ENCODE measurements at places on chromosomes 4 and X.

DNA sequence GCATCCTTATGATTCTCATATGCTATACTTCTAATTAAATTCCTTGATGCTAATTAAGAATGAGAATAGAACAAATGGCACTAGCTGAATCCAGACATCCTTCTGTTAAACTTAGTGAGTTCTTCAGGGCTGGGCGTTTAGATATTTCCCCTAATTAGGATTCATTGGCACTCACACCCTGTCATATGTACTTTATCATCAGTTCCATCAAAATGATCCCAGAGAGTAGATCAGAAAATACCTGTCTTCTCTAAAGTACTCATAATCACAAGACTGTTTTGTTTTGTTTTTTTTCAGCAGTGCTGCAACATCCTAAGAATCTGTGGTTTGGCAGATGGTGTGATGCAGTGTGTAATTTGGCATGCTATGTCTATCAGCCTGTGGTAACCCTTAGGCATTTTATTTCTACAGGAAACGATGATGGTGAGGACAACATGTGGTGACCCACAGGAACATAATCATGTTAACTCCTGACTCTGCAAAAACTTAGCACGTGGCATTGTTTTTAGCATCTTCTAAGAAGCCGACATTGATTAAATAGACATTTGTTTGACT, 2528.4 kb downstream of the ARAP2 start:
- H3K4me1 ChIP-seq = no peaks in the 10 kb centered on the region
- no peaks in the 10 kb centered on the region for H3K36me3 ChIP-seq
- no peak overlapping the region for H3K27ac ChIP-seq

- peak overlapping the region; percentile 69 for H3K27ac ChIP-seq
- peak overlapping the region; percentile 77 for H3K4me3 ChIP-seq
- peaks cover 7% of the 10 kb centered on the region for H3K4me1 ChIP-seq
- peak; percentile 20 for DNase-seq
- H3K36me3 ChIP-seq = no peaks in the 10 kb centered on the region
Measured at GRCh38 chrX:132022198-132022966, 720 bp upstream of the STK26 start.

GRCh38 chr4:176875446-176875930, 82.8 kb upstream of the VEGFC start:
- H3K27me3 ChIP-seq = no peaks in the 10 kb centered on the region
- H3K27ac ChIP-seq = peak overlapping the region; percentile 70
- no peak overlapping the region for H3K4me3 ChIP-seq
- no peak for DNase-seq

GRCh38 chrX:129540722-129541184, 694 bp downstream of the OCRL start:
- H3K27me3 ChIP-seq = peaks cover 10% of the 10 kb centered on the region
- peak overlapping the region; percentile 65 for H3K4me3 ChIP-seq
- H3K4me1 ChIP-seq = peaks cover 2% of the 10 kb centered on the region
- H3K27ac ChIP-seq = peak overlapping the region; percentile 67

DNA sequence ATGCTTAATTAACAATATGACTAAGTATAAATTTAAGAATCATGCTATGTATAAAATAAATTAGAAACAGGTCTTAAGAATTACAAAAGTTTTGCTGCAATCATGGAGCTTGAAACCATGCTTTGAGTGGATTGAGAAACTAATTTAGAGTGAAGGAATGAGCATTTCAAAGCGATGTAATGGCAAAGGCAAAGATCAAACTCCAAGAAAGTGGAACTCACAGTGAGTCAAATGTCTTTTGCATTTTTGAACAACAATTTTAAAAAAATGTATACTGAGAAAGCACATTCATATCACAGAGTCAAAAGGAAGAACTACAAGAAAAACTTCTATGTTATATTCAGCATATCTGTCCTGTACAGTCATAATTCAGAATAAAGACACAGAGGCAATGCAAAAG, 6.6 kb downstream of the GPRIN3 start:
- peaks cover 9% of the 10 kb centered on the region for H3K4me1 ChIP-seq
- H3K36me3 ChIP-seq = no peaks in the 10 kb centered on the region
- no peak overlapping the region for H3K27ac ChIP-seq
- H3K4me3 ChIP-seq = no peak overlapping the region

DNA sequence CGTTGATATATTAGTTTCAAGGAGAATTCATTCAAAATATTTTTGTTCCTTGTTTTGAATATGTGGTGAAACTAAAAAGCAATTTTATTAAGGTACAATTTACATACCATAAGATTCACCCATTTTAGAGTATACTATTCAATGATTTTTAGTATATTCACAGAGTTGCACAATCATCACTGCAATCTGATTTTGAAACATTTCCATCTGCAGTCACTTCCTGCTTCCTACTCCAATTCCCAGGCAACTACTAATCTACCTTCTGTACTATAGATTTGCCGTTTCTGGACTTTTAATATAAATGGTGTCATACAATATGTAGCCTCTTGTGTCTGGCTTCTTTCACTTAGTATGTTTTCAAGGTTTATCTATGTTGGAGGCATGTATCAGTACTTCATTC, 71.3 kb downstream of the SLC9A7 start:
- H3K36me3 ChIP-seq = no peaks in the 10 kb centered on the region
- no peak for DNase-seq
- no peaks in the 10 kb centered on the region for H3K4me1 ChIP-seq
- H3K27me3 ChIP-seq = peaks cover 9% of the 10 kb centered on the region

GRCh38 chr4:94559351-94559806, 107.6 kb downstream of the PDLIM5 start:
- H3K27me3 ChIP-seq = no peaks in the 10 kb centered on the region
- no peaks in the 10 kb centered on the region for H3K4me1 ChIP-seq
- peak; percentile 44 for DNase-seq
- H3K36me3 ChIP-seq = no peaks in the 10 kb centered on the region
- no peak overlapping the region for H3K4me3 ChIP-seq
